Left renal pelvis (tissue), 4 donors: ENCODE measurements at places on chromosomes 1 and 21. TPM values are rescaled to one million over a fixed set of nuclear protein-coding genes. Genes with fewer than 3 reads are reported as not detected.

GRCh38 chr1:51728611-51729155 lies 111.8 kb downstream of the OSBPL9 start:
- DNase-seq, result no peak

GRCh38 chr1:24018611-24019580 lies 38.8 kb upstream of the SRSF10 start:
- peak; percentile 93 for DNase-seq

GRCh38 chr1:207672522-207673130 lies 27.7 kb downstream of the CR1L start:
- no peak for DNase-seq

- no peak for DNase-seq
These were observed 92.5 kb upstream of the C21orf91 start for GRCh38 chr21:17911628-17912027.

GRCh38 chr1:206608108-206608698 lies 4.1 kb downstream of the EIF2D start:
- no peak for DNase-seq

- DNase-seq, result no peak
These were observed 4.5 kb downstream of the MRPS6 start for GRCh38 chr21:34077888-34078287.

- no peak for DNase-seq
These were observed 215.2 kb downstream of the SLC45A1 start for GRCh38 chr1:8533124-8533523.

- DNase-seq, result no peak
These were observed 94.5 kb upstream of the TSPAN2 start for GRCh38 chr1:115183721-115184259.

DNA sequence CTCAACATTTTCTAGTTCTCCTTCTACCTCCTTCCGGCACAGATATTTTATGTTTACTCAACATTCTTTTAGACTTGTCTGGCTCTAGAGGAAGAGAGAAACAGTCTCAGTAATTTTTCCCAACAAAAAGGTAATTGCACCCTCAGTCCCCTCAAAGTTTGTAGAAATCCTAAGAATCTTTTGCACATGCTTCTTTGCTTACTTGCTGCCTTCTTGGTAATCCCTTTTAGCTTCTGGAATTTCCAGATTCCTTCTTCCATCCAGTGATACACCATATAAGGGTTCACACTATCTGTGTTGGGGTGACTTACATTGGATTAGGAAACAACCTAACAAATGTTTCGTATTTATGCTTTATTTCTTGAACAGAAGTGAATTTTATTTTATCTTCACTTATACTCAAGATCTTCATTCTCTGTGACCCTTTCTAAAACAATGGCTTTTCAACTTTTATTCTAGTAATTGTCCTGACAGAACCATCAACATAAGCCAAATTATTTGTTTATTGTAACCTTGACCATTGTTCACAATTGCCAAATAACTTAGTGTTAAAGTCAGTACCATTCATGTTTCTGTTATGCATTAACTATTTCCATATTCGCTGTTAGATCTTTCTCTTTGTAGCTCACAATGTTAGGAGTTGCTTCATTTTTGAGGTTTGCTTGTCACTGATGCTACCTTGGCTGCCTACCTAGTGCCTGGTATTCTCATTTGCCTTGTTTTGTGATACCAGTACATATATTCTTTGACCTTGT lies 238.1 kb downstream of the HMCN1 start:
- no peak for DNase-seq

DNA sequence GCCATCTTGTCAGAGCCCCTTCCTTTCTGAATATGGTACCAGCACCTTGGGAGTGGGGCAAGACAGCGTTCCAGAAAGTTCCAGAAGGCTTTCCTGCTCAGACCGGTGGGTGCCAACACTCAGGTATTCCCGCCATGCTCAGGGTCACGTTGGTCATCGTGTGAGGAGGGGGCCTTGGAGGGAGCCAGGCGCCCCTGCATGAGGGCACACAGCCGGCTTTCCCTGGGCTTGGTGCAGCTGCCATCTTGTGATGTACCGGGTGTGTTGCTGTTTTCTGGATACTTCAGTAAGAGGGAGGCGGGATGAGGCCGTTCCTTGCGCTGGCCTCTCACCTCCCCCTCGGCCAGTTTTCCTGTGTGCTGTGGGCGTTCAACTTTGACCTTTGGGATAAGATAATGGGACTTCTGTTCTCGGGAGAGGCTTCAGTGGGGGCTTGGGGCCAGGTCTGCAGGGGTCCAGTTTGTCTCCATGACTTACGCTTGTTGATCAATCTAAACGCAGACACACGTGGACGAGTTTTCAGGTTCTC lies 69.7 kb downstream of the PRDM16 start:
- DNase-seq, result no peak

DNA sequence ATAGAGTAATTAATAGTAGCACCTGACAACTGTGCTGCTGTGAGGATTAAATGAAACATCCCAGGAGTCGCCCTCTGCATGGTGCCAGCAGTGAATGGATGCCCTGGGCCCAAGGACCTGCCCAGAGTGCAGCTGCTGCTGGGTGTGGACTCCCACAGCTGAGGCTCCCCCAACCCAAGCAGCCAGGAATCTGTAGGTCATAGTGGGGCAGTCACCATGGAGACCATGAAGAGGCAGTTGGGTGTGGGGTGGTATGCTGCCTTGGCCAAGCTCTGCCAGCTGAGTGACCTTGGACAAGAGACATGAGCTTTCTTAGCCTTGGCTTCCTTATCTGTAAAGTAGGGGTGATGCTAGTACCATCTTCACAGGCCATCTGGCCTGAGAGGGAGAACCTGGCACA lies 9.4 kb downstream of the OLIG2 start:
- no peak for DNase-seq

- DNase-seq, result no peak
These were observed 1.2 kb upstream of the TNFRSF4 start for GRCh38 chr1:1215080-1215676.

DNA sequence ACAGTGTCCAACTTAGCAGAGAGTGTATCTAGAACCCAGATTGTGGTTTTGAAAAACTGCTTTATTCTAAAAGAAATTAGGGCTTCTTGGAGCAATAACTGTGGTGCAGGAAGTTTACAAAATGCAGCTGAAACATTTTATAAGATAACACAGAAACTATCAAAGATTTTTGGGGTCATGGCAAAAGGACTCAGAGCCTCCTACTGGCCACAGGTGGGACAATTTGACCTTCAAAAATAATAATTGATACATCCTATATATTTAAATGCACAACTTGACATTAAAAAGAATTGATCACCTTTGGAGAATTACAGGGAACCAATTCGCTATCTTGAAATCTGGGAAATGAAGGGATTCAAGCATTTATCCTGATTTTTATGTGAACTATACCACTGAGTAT lies 235.2 kb downstream of the RPS6KC1 start:
- DNase-seq, result no peak

DNA sequence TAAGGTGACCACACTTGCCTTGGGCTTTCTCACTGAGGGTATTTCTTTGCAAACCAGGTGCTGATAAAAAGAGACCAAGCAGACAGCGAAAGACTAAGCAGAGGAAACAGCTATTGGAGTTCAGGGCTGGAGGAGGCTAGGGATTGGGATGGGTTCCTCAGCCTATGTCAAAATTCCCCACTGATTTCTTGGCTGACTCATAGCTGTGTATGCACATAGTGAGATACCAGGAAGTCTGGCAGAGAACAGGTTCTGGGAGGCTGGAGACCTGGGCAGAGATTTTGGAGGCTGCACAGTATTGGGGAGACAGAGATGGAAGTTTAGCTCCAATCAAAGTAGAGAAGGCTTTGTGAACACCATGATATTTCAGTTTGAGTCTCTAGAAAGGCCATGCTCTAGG lies 25.3 kb downstream of the YARS1 start:
- DNase-seq, result no peak

- no peak for DNase-seq
These were observed at the start of gene SMG7 for GRCh38 chr1:183472488-183473216. TSS of gene SMG7 (plus strand) at chr1:183472499. CDS start at chr1:183472621, 122 bp downstream.

GRCh38 chr21:44729336-44730027 lies 18.1 kb upstream of the TSPEAR start:
- no peak for DNase-seq

Gene PHGDH
- polyA plus RNA-seq, result 273 TPM

Gene LRRC3
- polyA plus RNA-seq, result 4.3 TPM

Gene PTPN22
- polyA plus RNA-seq, result 0.53 TPM

Gene MTARC2
- polyA plus RNA-seq, result 12.5 TPM

Gene NUF2
- polyA plus RNA-seq, result 27.9 TPM

Gene IQCC
- 8.0 TPM for polyA plus RNA-seq

Gene GUCA2A
- polyA plus RNA-seq, result not detected
